Lung (tissue), 17 donors: ENCODE measurements at places on chromosomes 5 and 9. TPM values are rescaled to one million over a fixed set of nuclear protein-coding genes. Genes with fewer than 3 reads are reported as not detected.

IER5L gene
- 23.5 TPM for total RNA-seq

CDKN2B gene
- 5.5 TPM for total RNA-seq

DNA sequence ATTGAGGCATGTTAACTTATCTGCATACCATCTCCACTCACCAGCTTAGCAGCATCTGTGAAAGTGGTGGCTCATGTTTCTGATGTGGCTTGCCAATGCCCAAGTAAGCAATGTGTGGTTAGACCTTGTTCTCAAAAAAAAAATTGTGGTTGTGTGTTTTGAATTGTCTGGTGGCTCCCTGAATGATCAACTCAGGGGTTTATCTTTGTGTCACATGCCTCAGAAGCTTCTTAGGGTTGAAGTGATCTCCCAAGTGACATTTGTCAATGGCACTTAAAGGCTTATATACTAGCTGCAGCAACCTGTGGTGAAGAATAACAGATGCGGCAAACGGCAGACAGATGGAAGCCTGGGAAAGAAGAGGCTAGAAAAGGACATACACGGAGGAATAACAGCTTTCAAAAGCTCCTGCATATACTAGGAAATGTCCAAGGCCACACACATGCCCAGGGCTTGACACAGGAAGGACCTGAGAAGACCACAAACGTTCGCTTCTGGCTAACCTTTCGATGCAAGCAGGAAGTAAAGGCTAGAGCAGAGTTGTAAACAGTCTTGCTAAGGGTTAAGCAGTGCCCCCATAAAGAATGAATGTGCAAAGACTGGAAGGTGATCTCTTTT is 42.2 kb upstream of the FSD1L start:
- H3K4me1 ChIP-seq, result no peaks in the 10 kb centered on the region
- H3K27me3 ChIP-seq, result no peaks in the 10 kb centered on the region
- no peaks in the 10 kb centered on the region for H3K36me3 ChIP-seq
- no peak overlapping the region for H3K27ac ChIP-seq
- DNase-seq, result no peak
- no peak overlapping the region for H3K4me3 ChIP-seq

PCDHGA7 gene
- total RNA-seq, result 6.3 TPM

GRCh38 chr9:125932012-125932411 is 184.8 kb downstream of the PBX3 start:
- no peaks in the 10 kb centered on the region for H3K36me3 ChIP-seq
- H3K4me1 ChIP-seq, result no peaks in the 10 kb centered on the region
- DNase-seq, result no peak

GRCh38 chr5:56986626-56986947 is 34.7 kb upstream of the MIER3 start:
- no peaks in the 10 kb centered on the region for H3K4me1 ChIP-seq
- H3K27me3 ChIP-seq, result no peaks in the 10 kb centered on the region
- H3K27ac ChIP-seq, result no peak overlapping the region
- no peak for DNase-seq
- no peaks in the 10 kb centered on the region for H3K36me3 ChIP-seq
- no peak overlapping the region for H3K4me3 ChIP-seq

PCDHA13 gene
- 0.77 TPM for total RNA-seq

GRCh38 chr5:78508186-78508765 is 140.3 kb downstream of the LHFPL2 start:
- no peaks in the 10 kb centered on the region for H3K27me3 ChIP-seq
- peak; percentile 96 for DNase-seq
- H3K36me3 ChIP-seq, result no peaks in the 10 kb centered on the region
- no peak overlapping the region for H3K4me3 ChIP-seq
- H3K4me1 ChIP-seq, result peaks cover 58% of the 10 kb centered on the region
- no peak overlapping the region for H3K27ac ChIP-seq

DNA sequence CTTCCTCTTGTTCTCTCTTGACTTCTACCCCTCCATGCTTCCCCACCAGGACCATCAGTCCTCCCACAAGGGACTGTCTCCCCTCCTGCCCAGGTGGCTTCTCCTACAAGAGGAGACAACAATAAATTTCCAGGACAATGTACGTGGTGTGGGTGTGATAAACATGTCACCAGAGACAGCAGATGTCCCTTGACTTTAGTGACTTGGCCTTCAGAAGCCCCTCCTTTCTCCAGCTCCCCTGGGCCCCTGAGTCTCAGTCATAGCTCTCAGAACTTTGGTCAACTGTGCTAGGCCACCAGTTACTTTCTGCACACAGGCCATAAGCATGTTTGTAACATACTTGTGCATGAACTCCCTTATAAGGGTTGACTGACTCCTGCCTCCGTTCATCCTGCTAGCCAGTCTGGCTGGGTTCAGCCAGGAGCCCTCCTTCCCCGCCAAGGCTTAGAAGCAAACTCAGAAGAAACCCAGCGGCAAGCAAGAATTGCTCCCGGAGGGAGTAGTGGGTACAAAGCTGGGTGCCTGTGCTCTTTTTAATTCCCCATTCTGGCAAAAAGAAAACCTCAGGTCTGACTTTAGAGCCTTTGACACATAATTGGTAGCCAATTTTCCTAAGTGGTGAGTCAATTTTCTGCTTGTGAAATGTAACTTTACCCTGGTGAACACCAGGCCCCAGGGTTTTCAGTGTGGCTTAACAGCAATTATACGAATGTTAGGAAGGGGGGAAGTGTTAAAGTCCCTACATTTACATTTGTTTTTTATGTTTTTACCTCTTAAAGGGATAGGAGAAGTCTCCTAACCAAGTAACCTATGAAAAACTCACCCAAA is 49.2 kb downstream of the EBF1 start:
- peak overlapping the region; percentile 17 for H3K27ac ChIP-seq
- H3K4me3 ChIP-seq, result no peak overlapping the region
- DNase-seq, result no peak
- no peaks in the 10 kb centered on the region for H3K4me1 ChIP-seq
- H3K27me3 ChIP-seq, result peaks cover 37% of the 10 kb centered on the region
- H3K36me3 ChIP-seq, result no peaks in the 10 kb centered on the region

DND1 gene
- total RNA-seq, result 0.60 TPM

DNA sequence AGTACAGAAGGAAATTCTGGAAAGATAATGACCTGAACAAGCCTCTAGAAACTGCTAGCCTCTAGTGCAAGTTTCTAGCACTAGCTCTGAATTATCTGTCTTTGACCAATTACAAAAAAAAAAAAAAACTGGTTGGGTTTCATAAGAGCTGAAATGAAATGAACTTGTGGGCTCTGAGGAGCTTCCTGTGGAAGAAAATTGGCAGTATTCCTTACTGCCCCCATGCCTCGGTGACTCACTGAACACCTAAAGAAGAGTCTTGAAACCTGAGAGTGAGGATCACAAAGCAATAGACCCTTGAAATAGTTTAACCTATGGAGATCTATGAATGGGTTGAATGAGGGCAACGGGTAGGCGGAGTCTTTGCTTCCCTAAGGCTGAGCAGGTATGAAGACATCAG is 263.6 kb upstream of the RASA1 start:
- H3K4me1 ChIP-seq, result no peaks in the 10 kb centered on the region
- no peaks in the 10 kb centered on the region for H3K27me3 ChIP-seq
- H3K27ac ChIP-seq, result no peak overlapping the region
- no peak overlapping the region for H3K4me3 ChIP-seq
- H3K36me3 ChIP-seq, result no peaks in the 10 kb centered on the region

- DNase-seq, result no peak
- peaks cover 18% of the 10 kb centered on the region for H3K36me3 ChIP-seq
- no peaks in the 10 kb centered on the region for H3K4me1 ChIP-seq
- no peak overlapping the region for H3K27ac ChIP-seq
- no peak overlapping the region for H3K4me3 ChIP-seq
Observed at GRCh38 chr9:71747576-71747975, 20.7 kb downstream of the CEMIP2 start.

DNA sequence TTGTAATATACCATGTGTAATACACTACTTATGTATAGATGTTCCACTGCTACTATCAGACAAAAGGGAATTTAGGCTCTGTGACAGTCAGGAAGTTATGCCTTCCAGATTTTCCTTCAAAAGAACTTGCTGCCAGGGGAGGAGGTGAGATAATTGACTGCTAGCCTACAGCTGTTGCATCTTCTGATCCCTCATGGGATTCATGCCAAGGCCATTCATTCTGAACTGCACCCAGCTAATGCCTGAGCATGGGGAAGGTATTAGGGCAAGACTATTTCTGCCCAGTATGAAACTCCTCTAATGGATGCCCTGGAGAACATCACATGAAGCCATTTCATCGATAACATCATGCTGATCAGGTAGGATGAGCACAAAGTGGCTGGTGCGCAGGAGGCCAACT is 746.5 kb upstream of the ZNF608 start:
- H3K4me1 ChIP-seq, result no peaks in the 10 kb centered on the region
- H3K36me3 ChIP-seq, result no peaks in the 10 kb centered on the region
- H3K27me3 ChIP-seq, result no peaks in the 10 kb centered on the region
- H3K27ac ChIP-seq, result no peak overlapping the region
- no peak overlapping the region for H3K4me3 ChIP-seq
- DNase-seq, result no peak

C9orf153 gene
- 2.7 TPM for total RNA-seq

SOHLH1 gene
- total RNA-seq, result not detected

EDIL3 gene
- 66.0 TPM for total RNA-seq

DNA sequence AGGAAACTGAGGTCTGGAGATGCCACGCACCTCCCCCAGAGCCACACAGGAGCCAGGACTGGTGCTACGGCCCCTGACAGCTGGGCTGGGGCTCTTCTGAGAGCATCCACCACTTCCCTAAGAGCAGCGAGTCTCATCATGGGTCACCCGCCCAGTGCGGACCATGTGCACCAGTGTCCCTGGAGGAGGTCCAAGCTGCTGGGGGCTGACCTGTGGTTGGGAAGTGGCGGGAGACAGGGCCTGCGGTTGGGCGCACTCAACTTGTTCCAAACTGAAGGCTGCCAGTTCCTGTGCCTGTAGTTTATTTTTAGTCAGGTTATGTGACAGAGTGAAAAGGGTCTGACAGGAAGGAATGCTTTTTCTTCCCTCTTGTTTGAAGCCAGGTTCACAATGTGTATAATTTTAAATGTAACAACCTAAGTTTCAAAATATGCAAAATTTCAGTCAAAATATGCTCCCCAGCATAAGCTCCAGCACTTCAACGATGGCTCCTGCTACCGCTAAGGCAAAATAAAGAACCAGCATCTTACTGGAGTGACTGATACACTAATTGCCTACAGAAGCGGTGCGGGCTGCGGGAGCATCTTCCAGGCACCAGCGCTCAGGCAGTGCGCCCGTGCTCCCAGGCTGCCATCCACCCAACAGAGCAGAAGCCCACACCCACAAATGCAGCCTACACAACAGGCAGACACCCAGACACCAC is 14.8 kb downstream of the BARHL1 start:
- H3K27me3 ChIP-seq, result no peaks in the 10 kb centered on the region
- H3K27ac ChIP-seq, result no peak overlapping the region
- H3K4me1 ChIP-seq, result no peaks in the 10 kb centered on the region
- H3K4me3 ChIP-seq, result no peak overlapping the region
- DNase-seq, result no peak

DNA sequence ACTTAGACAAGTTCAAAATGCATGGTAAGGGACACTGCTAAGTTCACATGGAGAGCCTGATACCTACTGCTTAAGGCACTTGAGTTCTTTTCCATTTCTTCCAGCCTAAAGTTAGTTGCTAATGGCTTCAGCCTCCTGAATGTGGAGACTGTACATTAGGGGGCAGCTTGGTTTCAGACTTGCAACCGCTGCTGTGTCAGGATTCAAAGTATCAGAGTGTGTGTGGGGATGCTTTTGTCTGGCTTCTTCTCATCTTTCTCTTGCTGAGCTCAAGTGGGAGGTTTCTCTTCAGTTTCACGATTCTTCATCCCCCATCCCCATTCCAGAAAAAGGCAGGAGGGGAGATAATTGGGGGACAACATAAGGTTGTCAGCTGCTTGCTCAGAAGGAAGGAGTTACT is 49.4 kb downstream of the ATP10B start:
- H3K4me1 ChIP-seq, result peaks cover 8% of the 10 kb centered on the region
- no peak overlapping the region for H3K4me3 ChIP-seq
- H3K27ac ChIP-seq, result no peak overlapping the region
- DNase-seq, result peak; percentile 71
- no peaks in the 10 kb centered on the region for H3K27me3 ChIP-seq

- H3K27ac ChIP-seq, result no peak overlapping the region
- H3K4me3 ChIP-seq, result no peak overlapping the region
- DNase-seq, result no peak
- no peaks in the 10 kb centered on the region for H3K36me3 ChIP-seq
Observed at GRCh38 chr5:111299831-111300432, 75.7 kb downstream of the CAMK4 start.

PPP1R2B gene
- 0.11 TPM for total RNA-seq

- H3K4me1 ChIP-seq, result peaks cover 6% of the 10 kb centered on the region
- no peak overlapping the region for H3K27ac ChIP-seq
- H3K27me3 ChIP-seq, result no peaks in the 10 kb centered on the region
- no peak overlapping the region for H3K4me3 ChIP-seq
- H3K36me3 ChIP-seq, result no peaks in the 10 kb centered on the region
- no peak for DNase-seq
Observed at GRCh38 chr9:94967482-94967881, 241.0 kb downstream of the AOPEP start.

NFIB gene
- total RNA-seq, result 89.2 TPM

DNA sequence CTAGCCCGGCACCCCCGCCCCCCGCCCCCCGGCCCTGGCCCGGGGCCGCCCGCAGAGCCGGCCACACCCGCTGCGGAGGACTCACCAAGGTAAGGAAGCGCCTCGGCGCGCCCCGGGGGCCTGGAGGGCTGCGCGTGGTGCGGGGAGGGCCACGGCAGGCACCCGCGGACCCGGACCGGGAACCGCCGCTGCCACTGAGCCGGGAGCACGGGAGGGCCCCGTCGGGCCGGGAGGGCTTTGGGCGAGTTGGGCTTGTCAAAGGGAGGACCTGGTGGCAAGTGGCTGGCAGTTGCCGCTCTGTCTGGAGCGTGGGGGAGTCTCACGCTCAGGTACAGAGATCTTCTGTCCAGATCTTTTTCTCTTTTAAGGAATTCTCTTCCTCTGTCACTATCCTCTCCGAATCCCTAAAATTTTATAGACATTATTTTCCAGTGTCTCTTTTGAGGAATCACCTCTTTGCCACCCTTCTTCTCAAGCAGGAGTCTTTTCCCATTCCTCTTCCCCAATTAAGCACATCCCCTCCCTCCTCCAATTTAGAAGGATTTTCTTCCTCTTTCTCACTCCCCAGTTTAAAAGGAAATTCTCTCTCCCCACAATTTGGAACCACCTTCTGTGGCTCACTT is 11.3 kb upstream of the LHX2 start:
- H3K4me3 ChIP-seq, result no peak overlapping the region
- peaks cover 90% of the 10 kb centered on the region for H3K27me3 ChIP-seq
- H3K36me3 ChIP-seq, result no peaks in the 10 kb centered on the region

DNA sequence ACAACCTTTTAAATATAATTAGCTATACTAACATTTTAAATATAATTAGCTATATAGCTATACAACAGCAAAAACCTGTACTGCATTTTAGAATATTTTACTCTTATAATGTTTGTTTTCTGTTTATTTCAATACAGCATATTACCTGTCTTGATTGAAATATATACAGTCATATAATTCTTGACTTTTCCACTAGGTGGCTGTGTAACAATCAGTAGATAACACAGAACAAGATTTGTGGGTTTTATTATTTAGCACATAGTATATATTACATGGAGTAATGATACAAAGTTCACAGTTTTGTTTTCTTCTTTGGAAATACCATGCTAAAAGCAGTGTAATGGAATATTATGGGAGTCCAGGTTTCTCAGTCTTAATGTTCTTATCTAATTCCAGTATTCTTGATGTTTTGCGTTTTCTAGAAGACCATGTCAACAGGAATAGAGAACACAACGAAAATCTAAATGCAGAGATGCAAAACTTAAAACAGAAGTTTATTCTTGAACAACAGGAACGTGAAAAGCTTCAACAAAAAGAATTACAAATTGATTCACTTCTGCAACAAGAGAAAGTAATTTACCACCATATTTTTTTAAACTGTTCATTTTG is 13.3 kb downstream of the HMMR start:
- no peak overlapping the region for H3K27ac ChIP-seq
- H3K27me3 ChIP-seq, result no peaks in the 10 kb centered on the region
- DNase-seq, result no peak
- H3K4me3 ChIP-seq, result no peak overlapping the region
